ENCODE measurements at places on chromosomes 5 and 9. TPM values are rescaled to one million over a fixed set of nuclear protein-coding genes. Genes with fewer than 3 reads are reported as not detected.

DNA sequence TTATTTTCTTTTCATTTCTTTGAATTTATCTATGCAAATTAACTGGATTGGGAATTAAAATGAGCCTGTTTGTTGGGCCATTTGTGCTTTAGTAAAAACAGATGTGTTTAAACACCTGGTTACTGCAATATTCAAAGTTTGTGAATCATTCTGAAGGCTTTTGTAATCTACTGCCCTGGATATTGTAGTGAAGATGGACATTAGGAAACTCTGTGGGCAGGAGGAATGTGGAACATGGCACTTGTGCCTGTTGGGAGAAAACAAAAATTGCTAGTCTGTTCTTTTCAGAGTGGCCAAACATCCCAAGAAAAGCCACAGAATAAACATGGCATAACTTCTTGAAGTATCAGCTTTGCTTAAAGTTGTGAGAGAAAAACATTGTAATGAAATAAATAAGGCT is 40.8 kb downstream of the CHSY3 start:
- no peak for DNase-seq

DNA sequence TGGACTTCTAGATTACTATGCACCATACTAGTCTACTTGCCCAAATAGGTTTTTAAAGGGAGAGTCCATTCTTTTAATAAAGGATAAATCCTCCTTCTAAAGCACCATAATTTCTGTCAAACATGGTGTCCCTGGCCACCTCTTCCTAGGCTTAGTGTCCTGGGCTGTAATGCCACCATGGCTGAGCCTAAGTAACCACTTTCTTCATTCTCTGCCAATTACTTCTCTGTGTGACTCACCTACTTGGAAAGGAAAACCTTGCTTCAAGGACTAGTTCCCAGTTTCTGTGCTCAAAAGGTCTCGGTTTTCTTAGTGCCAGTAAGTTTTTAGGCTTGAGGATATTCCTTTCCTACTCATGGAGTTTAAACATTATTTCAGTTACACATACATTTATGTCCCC is 273.4 kb downstream of the DENND1A start:
- peak; percentile 53 for DNase-seq

Gene STC2
- total RNA-seq = 259 TPM

Gene TRIM14
- 3.0 TPM for total RNA-seq

DNA sequence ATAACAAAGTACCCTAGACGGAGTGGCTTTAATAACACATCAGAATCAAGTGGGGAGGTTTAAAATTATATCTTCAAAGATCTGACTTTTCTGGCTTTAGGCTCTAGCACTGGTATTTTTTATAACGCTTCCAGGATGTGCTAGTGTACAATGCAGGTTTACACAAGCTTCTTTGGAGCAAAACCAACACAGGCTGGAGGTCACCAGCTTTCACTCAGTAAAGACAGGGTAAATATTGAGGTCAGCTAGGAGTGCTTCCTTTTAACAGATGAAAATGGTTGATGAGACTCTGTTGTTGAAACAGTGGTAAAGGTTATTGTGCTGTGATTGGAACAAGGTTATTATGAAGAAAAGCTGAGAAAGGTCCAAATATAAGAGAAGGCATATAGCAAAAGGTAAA is 414.2 kb downstream of the TAF11L14 start:
- no peak for DNase-seq

DNA sequence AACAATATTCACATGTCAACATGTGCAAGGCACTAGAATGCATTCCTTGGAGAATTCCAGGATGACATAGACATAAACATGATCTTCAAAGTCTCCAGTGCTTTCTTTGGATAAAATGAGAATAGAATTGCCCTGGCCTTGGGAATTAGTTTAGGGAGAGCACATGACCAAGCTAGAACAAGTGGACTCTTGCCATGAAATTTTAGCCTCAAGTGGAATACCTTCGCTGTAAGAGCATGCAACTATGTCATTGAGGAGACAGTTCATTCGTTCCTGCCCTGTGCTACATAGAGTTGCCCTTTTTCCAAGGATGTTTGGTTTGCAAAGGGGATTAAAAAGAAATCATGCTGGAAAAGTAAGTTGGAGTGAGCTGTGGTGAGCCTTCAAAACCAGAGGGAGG is 42.7 kb downstream of the ZFAND5 start:
- DNase-seq = peak; percentile 30

- DNase-seq = peak; percentile 89
Observed at GRCh38 chr5:150783422-150783928, 4.9 kb downstream of the SMIM3 start.

GRCh38 chr9:5628183-5628529 is 751 bp upstream of the RIC1 start:
- DNase-seq = no peak

GRCh38 chr5:16135506-16135905 is 44.1 kb downstream of the MARCHF11 start:
- no peak for DNase-seq

Gene PCDHGA3
- 1.7 TPM for total RNA-seq

GRCh38 chr9:20207176-20207575 is 415.1 kb downstream of the MLLT3 start:
- no peak for DNase-seq

GRCh38 chr5:171541341-171541776 is 121.9 kb downstream of the FGF18 start:
- DNase-seq = no peak

GRCh38 chr9:134231330-134231745 is 67.0 kb upstream of the RNU6ATAC start:
- DNase-seq = no peak

Gene ABLIM3
- 33.3 TPM for total RNA-seq

Gene SMU1
- 37.8 TPM for total RNA-seq

- no peak for DNase-seq
Observed at GRCh38 chr9:103615994-103616393, 478.1 kb upstream of the SMC2 start.

DNA sequence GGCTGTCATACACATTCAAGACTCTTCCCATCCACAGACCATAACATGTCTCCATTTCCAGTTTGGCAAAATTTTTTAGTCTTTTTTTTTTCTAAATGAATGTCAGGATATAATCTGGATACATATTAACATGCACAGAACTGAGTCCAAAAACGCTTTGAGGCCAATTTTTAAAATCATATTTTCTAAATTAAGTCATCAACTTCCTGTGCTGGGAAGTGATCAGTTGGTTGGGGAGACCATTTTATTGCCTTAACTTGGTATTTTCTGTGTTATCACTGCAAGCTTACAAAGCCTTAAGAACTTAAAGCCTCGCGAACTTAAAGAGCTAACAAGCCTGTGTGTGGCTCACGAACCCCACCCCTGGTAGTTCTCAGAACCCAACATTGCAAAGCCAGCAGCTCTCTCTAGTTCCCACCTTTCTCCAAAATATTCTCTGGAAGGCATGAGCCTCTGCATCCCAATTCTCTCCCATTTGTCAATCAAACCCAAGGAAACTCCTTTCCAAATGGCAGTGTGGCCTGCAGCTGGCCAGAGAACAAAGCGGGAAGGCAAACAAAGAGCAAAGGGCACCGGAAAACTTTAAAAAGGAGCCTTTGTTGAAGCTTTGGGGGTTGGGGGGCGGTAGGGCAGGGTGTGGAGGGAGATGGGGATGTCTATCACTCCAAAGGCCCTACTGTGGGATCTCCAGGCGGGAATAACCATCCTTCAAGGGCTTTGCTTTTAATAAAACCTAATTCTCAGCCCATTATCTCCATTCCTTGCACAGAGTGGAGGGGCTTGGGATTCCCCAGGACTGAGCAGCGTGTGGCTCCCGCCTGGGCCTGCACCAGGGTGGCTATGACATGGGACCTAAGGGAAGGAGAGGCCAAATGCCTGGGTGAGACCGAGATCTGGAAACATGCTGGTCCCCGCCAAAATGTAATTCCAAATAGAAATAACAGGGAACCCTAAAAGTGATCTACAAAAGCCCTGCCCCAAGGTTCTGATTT is 65.0 kb downstream of the ROR2 start:
- peak; percentile 55 for DNase-seq

- DNase-seq = peak; percentile 52
Observed at GRCh38 chr9:136031741-136032730, 63.1 kb downstream of the NACC2 start.

Gene AOPEP
- 38.7 TPM for total RNA-seq

GRCh38 chr5:82389347-82389746 is 111.2 kb upstream of the RPS23 start:
- DNase-seq = no peak

Gene STPG3
- total RNA-seq = not detected

Gene ADAMTS13
- under 0.01 TPM for total RNA-seq

Gene KCTD16
- total RNA-seq = 1.4 TPM

DNA sequence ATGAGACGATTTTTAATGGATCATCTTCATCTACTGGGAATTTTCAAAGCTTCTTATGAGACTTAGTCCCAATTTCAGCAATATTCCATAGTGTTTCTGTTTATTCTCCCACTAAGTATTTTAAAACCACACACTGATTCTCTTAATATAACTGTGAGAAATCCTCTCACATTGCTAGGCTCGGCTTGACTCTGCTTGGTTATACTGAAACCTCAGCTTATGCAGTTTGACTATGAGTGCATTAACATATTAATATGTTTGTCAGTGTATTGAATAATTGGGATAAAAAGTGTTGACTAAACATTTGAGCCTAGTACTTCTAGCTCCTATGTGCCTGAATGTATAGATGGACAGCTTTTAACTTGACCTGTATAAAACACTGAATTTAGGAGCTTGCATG is 298.5 kb upstream of the IZUMO3 start:
- no peak for DNase-seq

Gene ADGRD2
- not detected for total RNA-seq

DNA sequence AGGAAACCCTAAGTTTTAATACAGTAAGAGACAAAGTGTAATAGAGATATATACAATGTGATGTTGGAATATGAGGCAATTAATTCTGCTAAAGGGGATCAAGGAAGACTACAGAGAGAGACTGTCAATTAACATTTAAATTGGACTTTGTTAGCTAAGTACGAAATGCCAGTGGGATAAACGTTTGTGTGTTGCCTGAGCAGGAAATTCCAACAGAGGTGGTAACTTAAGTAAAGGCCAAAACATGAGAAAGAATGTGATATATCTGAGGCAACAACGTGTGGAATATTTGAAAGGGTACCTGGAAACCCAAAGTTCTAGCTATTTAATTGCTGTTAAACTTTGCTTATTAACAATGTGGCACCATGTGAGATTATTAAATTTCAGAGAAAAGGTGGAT is 1666.9 kb upstream of the WWC1 start:
- DNase-seq = no peak

DNA sequence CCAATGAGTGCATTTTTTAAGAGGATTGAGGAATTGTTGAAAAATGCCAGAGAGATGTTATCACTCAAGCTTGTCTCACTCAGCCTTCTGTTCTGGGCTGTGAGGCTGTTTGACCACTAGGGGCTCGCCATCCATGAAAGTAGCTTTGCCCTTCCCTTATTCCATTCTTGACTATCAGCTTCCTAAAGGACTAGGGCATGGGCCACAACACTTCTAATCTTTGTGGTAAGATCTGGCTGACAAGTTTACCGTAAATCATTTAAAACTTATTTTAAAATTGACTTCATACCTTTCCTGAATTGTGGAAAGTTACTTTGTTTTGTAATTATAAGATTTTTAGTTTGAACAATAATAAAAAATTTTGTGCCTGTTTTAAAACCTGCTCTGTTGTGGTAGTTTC is 49.5 kb downstream of the TJP2 start:
- peak; percentile 70 for DNase-seq

Gene PPP2CA
- 191 TPM for total RNA-seq

GRCh38 chr5:75662061-75662460 is 50.8 kb downstream of the ANKDD1B start:
- no peak for DNase-seq

GRCh38 chr9:14238518-14238917 is 75.4 kb downstream of the NFIB start:
- DNase-seq = peak; percentile 58

Gene WDR31
- total RNA-seq = 0.28 TPM

DNA sequence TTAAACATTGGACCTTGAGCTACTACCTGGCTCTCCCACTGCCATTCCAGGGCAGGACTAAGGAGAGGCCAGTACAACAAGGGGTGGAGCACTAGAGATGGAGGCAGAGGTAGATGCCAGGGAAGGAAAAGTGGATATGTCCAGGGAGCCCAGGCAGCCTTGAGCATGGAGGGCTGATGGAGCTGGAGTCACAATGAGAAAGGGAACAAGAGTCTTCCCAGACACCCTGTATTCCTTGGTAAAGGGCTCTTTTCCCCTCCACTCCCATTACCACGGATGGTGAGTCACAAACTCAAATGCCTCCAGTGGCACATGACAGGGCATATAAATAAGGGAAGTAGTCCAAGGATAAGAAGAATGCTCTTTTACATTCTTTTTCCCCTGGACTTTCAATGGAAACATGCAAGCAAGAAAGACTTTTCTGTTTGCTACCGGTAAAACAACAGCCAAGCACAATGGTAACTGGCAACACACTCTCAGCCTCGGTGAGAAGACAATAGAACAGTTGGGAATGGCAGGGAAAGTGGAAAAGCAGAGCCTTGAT is 16.7 kb downstream of the ERAP1 start:
- DNase-seq = peak; percentile 63

- DNase-seq = no peak
Observed at GRCh38 chr5:73328640-73329039, 119.9 kb downstream of the FOXD1 start.

GRCh38 chr5:162800301-162800700 is 637.1 kb upstream of the CCNG1 start:
- no peak for DNase-seq

- no peak for DNase-seq
Observed at GRCh38 chr5:80761176-80761575, 106.4 kb upstream of the DHFR start.

DNA sequence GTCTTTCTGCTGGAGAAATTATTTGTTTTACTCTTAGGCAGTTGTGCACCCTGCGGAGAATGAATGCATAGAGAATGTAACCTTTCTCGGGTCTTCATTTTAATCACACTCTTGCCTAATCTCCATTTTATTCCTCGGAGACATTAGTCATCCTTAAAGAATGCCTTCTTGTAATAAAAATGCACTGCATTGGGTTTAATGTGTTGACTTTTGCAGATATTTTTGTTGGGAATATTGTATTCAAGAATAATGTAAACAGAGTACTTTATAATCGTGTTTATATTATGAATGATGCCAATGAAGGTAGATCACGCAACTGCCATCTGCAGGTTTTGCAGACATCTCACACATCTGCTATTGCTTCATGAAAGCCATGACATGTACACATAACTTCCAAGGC is 1093.9 kb upstream of the CDH6 start:
- no peak for DNase-seq

Gene PCDHGB6
- total RNA-seq = 2.8 TPM

- DNase-seq = no peak
Observed at GRCh38 chr5:60260658-60261057, 367.1 kb upstream of the PDE4D start.

Gene INIP
- total RNA-seq = 23.3 TPM

Gene TLE1
- 40.3 TPM for total RNA-seq

Gene GBGT1
- 1.8 TPM for total RNA-seq

DNA sequence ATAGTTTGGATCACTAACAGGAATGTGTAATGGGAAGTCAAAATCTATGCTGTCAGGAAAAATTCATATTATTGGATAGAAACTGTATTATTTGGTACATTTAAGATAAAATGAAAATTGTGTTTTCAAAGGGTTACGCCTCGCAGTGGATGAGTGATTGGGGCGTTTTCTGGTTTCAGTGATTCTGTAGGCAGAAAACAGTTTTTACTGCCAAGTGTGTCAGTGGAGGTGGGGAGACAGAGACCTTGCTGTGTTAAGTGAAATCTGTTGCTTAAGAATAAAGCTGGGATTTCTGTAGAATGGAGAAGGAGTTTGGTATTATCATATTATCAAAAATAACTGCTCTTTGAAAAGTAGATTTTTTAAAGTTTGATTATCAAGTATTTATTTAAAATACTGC is 69.7 kb downstream of the GHR start:
- DNase-seq = no peak

GRCh38 chr5:167708449-167708848 is 583.0 kb upstream of the WWC1 start:
- DNase-seq = no peak

All from IMR-90 (cell line).